ENCODE measurements at places on chromosomes 13 and 19.

DNA sequence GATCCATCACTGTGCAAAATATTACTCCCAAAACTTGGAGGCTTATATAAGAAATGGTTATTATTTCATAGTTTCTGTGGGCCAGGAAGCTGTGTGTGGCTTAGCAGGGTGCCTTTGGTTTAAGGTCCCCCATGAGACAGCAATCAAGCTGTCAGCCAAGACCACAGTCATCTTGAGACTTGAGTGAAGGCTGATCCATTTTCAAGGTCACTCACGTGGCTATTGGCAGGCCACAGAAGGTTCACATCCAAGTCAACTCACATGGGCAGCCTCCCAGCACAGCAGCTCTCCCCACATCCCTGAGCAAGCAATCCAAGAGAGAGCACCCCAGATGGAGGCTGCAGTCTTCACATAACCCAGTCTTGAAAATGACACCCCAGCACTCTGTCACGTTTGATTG is 537.4 kb downstream of the MYO16 start:
- no peak for DNase-seq

GRCh38 chr13:109214393-109214792 is 572.0 kb downstream of the IRS2 start:
- no peak for DNase-seq

DNA sequence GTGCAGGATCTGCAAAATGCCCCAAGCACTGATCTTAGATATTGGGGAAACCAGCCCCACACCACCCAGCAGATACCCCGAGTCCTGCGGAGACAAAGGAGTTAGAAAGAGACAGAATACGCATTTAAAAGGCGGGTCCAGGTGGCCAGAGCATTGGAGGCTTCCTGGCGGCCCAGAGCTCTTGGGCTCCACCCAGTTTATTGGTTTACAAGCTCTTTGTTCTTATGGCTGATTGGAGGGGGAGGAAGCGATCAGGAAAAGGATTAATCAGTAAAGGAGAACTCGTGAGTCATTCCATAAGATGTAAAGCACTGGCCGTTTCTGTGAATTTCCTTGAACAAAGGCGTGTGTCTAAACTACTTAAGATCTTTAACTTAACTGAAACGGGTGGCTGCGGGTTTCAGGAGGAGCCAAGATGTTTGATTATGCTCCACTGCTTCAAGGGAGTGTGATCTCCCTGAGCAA is 926 bp downstream of the ZNF587 start:
- no peak for DNase-seq

- DNase-seq = no peak
Measured at GRCh38 chr19:40862785-40863184, 12.5 kb upstream of the CYP2A6 start.

- DNase-seq = no peak
Measured at GRCh38 chr13:30645629-30646028, 27.9 kb downstream of the USPL1 start.

DNA sequence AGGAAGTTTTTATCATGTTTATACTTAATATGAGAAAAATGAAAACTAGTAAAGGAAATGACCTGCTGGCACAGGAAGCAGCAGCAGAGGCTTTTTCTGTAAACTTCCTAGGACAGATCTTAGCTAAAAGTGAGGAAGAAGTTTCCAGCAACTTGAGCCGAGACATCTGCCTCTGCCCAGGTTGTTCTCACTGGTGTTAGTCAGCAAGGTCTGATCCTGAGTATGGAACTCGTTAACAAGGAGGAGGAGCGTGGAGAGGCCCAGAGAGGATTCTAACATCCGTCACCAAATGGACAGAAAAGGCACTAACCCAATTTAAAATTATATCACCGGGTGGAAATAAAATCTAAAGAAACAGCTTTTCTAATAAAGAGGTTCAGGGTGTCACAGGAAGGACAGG is 43.6 kb downstream of the PHF11 start:
- no peak for DNase-seq

- no peak for DNase-seq
Measured at GRCh38 chr19:8609279-8610040, 1.1 kb downstream of the ADAMTS10 start.

- no peak for DNase-seq
Measured at GRCh38 chr13:46006688-46007452, 45.7 kb downstream of the ZC3H13 start.

GRCh38 chr13:99704390-99704789 is 203.1 kb downstream of the TM9SF2 start:
- no peak for DNase-seq

- no peak for DNase-seq
Measured at GRCh38 chr13:74794582-74794981, 660.4 kb upstream of the KLF12 start.

- no peak for DNase-seq
Measured at GRCh38 chr19:38970664-38971532, 4.6 kb downstream of the FBXO17 start.

Data from stimulated activated CD8-positive, alpha-beta memory T cell treated with anti-CD3 and anti-CD28 coated beads, Interleukin-4, amount 100 ng/mL, for 4 hours (primary cell).